ENCODE measurements at places on chromosomes 13 and 19. TPM values are rescaled to one million over a fixed set of nuclear protein-coding genes. Genes with fewer than 3 reads are reported as not detected.

GRCh38 chr19:30227012-30227621 is 145.1 kb upstream of the ZNF536 start:
- peaks cover 75% of the 10 kb centered on the region for H3K27me3 ChIP-seq
- H3K36me3 ChIP-seq = no peaks in the 10 kb centered on the region
- H3K4me1 ChIP-seq = peaks cover 16% of the 10 kb centered on the region
- DNase-seq = no peak
- no peak overlapping the region for H3K27ac ChIP-seq

- peaks cover 3% of the 10 kb centered on the region for H3K4me1 ChIP-seq
- H3K27me3 ChIP-seq = no peaks in the 10 kb centered on the region
- peak; percentile 66 for DNase-seq
- H3K27ac ChIP-seq = no peak overlapping the region
- no peak overlapping the region for H3K4me3 ChIP-seq
- peaks cover 89% of the 10 kb centered on the region for H3K36me3 ChIP-seq
These were observed 110.2 kb downstream of the STK24 start for GRCh38 chr13:98466634-98467236.

DNA sequence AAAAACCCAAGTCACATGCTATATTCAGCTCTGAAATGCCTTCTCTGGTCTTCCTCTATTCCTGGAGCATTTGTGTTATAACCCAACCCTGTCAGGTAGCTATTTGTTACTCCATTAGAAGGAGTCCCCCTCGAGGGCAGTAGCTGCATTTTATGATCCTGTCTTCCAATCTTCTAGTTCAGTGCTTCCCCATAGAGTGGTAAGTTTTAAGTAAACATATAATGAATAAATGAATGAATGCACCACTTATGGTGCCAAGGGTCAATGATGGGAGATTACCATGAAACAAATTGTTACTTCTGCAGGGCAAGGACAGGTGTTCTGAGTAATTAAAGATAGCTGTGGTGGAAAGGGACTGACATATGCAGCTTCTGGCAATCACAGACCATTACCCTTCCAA is 4.0 kb downstream of the RASL11A start:
- no peak overlapping the region for H3K4me3 ChIP-seq
- no peaks in the 10 kb centered on the region for H3K36me3 ChIP-seq
- H3K27ac ChIP-seq = no peak overlapping the region
- peaks cover 5% of the 10 kb centered on the region for H3K27me3 ChIP-seq
- peaks cover 17% of the 10 kb centered on the region for H3K4me1 ChIP-seq

GRCh38 chr13:86562866-86563265 is 763.6 kb upstream of the SLITRK6 start:
- no peak for DNase-seq
- H3K4me3 ChIP-seq = no peak overlapping the region
- no peaks in the 10 kb centered on the region for H3K27me3 ChIP-seq
- no peaks in the 10 kb centered on the region for H3K4me1 ChIP-seq

DNA sequence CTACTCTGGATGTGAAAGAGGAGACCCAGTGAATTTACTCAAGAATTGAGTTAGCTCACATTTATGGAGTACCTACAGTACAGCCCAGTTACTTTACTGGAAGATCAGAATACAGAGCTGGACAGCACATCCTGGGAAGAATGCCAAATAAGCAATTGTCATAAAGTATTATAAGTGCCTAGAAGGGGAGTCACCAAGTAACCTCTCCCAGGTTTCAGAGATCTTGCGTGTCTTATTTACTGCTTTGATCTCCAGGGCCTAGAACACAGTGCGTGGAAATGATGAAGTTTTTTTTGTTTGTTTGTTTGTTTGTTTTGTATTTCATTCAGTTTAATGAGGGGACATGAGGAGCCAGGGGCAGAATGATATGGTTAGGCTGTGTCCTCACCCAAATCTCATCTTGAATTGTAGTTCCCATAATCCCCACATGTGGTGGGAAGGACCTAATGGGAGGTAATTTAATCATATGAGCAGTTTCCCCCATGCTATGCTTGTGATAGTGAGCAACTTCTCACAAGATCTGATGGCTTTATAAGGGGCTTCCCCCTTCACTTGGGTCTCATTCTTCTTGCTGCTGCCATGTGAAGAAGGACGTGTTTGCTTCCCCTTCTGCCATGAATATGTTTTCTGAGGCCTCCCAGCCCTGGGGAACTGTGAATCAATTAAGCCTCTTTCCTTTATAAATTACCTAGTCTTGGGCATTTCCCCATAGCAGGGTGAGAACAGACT is 5.2 kb downstream of the GARRE1 start:
- H3K27ac ChIP-seq = no peak overlapping the region
- no peak overlapping the region for H3K4me3 ChIP-seq
- no peaks in the 10 kb centered on the region for H3K27me3 ChIP-seq
- DNase-seq = no peak
- H3K4me1 ChIP-seq = peaks cover 43% of the 10 kb centered on the region
- H3K36me3 ChIP-seq = peaks cover 3% of the 10 kb centered on the region

The ERICH6B gene
- not detected for total RNA-seq

DNA sequence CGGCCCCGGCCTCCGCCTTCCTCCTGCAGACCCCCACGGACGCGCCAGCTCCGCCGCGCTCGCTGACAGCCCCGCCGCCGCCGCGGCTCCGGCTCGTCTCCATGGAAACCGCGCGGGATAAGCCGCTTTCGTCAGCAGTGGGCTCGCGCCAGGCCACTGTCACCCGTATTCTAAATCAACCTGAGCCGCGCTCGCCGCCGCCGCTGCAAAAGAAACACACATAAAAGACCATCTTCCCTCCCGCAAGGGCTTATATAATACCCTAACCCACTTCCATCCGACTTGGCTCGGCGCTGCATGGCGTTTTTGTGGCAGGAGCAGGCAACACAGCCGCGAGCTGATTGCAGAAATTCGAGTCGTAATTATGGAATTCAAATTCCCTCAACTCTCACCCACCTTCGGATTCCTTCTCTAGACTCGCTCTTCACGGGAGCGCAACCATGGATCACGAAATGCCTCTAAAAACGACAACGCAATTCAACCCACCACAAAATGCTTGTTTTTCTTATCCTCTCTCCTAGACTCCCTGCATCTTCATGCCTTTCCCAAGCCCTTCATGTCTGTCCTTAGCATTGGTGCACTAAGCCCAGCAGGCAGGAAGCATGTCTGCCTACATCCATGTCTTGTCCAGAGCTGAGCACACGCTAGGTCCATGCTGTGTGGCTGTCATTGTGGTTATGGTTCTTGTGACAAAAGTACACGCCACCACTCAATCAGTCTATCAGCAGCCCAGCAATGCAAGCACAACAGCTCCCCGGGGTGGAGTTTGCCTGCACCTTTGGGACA is at the start of gene AMER2:
Gene AMER2 (minus strand): TSS at position 772 of the 786 bp plus-strand sequence. CDS start 669 bp downstream, at position 103.
- peaks cover 9% of the 10 kb centered on the region for H3K4me1 ChIP-seq
- H3K36me3 ChIP-seq = no peaks in the 10 kb centered on the region
- DNase-seq = no peak
- H3K27ac ChIP-seq = no peak within 1 kb of the TSS

DNA sequence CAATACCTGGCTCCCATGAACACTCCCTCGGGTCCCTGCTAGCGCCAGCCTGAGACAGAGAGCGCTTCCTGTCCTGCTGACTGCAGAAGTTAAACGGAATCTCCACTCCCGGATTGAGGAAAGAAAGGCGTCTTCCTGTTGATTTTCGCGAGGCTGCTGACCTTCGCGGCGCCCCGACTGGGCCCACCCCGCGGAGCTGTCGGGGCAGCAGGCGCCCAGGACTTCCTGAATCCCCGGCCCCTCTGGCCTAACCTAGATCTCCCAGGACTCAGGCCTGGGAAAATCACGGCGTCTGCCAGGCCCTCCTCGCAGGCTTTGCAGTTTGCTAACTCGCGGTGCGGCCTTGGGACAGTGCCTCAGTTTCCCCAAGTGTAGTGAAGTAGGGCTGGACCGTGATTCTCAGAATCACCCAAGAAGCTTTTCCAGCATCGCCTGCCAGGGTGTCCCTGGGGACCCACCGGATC is 108.8 kb downstream of the KCTD15 start:
- no peak overlapping the region for H3K27ac ChIP-seq
- H3K27me3 ChIP-seq = peaks cover 27% of the 10 kb centered on the region
- H3K4me1 ChIP-seq = peaks cover 15% of the 10 kb centered on the region
- no peaks in the 10 kb centered on the region for H3K36me3 ChIP-seq
- peak overlapping the region; percentile 12 for H3K4me3 ChIP-seq

- no peak overlapping the region for H3K4me3 ChIP-seq
- no peak overlapping the region for H3K27ac ChIP-seq
- no peak for DNase-seq
- H3K27me3 ChIP-seq = no peaks in the 10 kb centered on the region
- no peaks in the 10 kb centered on the region for H3K36me3 ChIP-seq
- no peaks in the 10 kb centered on the region for H3K4me1 ChIP-seq
These were observed 136.7 kb upstream of the PEG3 start for GRCh38 chr19:56976995-56977906.

DNA sequence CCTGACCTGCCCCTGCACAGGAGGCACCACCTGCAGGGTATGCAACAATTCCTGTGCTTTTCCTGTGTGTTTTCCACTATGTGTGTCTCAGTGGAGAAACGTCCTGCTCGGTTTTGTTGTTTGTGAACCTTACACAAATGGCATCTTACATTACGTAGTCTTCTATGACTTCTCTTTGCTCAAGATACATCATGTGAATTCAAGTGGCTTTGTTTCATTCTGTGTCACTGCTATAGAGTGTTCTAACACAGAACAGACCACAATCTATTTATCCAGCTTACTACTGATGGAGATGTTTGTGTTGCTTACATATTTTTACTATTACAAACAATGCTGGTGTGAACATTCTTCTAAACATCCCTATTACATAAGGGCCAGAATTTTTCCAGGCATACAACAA is 97.7 kb downstream of the ANKRD10 start:
- peaks cover 4% of the 10 kb centered on the region for H3K27me3 ChIP-seq
- H3K4me3 ChIP-seq = no peak overlapping the region
- no peaks in the 10 kb centered on the region for H3K36me3 ChIP-seq
- DNase-seq = no peak

The PLPP2 gene
- total RNA-seq = 0.64 TPM

DNA sequence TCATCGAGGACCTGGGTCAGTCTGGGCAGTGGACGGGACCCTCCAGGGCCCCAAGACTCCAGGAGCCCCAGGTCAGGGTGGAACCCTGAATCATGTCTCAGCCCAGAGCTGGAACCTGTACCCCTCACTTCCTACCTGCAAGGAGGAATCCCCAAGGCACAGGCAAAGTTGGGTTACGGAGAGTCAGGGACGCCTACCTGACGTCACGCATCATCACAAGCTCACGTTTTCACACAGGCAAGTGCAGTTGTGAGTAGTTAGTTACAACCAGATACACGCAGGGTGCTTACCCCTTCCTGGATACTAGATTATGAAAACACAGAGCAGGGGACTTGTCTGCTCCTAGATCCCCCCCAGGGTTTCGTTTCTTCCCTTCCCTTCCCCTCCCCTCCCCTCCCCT is 1.9 kb downstream of the RETN start:
- no peaks in the 10 kb centered on the region for H3K36me3 ChIP-seq
- H3K4me3 ChIP-seq = no peak overlapping the region
- H3K4me1 ChIP-seq = peaks cover 31% of the 10 kb centered on the region
- no peak overlapping the region for H3K27ac ChIP-seq
- peaks cover 19% of the 10 kb centered on the region for H3K27me3 ChIP-seq
- no peak for DNase-seq

DNA sequence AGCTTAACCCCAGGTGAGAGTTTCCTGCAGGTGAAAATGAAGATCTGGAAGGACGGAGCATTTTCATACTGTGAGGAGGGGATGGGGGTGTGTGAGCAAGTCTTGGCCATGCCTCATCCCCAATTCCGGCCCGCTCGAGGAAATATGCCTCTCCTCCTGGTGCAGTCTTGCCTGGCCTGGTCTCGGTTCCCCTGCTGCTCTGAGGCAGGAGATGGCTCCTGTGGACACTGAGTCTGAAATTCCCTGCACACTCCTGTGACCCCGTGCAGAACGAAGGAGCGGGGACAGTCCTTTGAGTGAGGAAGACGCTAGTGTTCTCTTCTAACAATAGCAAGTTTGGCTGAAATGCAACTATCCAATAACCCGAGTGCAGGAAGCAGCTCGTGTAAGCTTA is 329 bp upstream of the ZNF439 start:
- H3K4me3 ChIP-seq = peak overlapping the region; percentile 61
- H3K36me3 ChIP-seq = peaks cover under 1% of the 10 kb centered on the region
- H3K4me1 ChIP-seq = peaks cover 20% of the 10 kb centered on the region
- no peak overlapping the region for H3K27ac ChIP-seq
- no peaks in the 10 kb centered on the region for H3K27me3 ChIP-seq
- DNase-seq = no peak

The ZFR2 gene
- 0.82 TPM for total RNA-seq

- no peaks in the 10 kb centered on the region for H3K27me3 ChIP-seq
- no peak for DNase-seq
- no peaks in the 10 kb centered on the region for H3K4me1 ChIP-seq
- H3K27ac ChIP-seq = no peak overlapping the region
These were observed 470.7 kb downstream of the ZNF536 start for GRCh38 chr19:30842926-30843325.

GRCh38 chr19:51703575-51704515 is 10.7 kb downstream of the SPACA6 start:
- peaks cover 34% of the 10 kb centered on the region for H3K4me1 ChIP-seq
- H3K36me3 ChIP-seq = peaks cover 18% of the 10 kb centered on the region
- H3K27ac ChIP-seq = peak overlapping the region; percentile 66

The ZIC5 gene
- not detected for total RNA-seq

GRCh38 chr13:95050800-95051615 is 250.2 kb downstream of the ABCC4 start:
- no peak overlapping the region for H3K4me3 ChIP-seq
- H3K27me3 ChIP-seq = no peaks in the 10 kb centered on the region
- H3K36me3 ChIP-seq = no peaks in the 10 kb centered on the region
- H3K27ac ChIP-seq = no peak overlapping the region
